Spinal cord (tissue), 10 donors: ENCODE measurements at places on chromosomes 12 and 14.

DNA sequence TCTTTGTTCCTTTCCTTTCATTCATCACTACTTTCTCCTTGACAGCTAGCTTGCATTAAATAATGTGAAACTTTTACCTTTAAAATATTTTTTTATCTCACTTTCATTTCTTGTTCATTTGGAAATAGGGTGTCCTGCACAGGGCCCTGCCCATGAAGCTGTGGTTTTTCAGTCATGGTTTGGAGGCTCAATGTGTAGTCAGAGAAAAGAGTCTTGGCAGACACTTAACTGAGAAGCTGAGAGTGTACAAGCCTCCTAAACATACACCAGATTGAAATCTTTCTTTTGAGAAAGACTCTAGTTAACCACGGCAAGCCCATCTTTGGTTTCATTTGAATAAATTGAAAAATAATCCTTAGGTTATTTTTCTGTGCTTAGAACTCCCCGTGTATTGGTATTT, 74.2 kb downstream of the KICS2 start:
- no peak for DNase-seq

DNA sequence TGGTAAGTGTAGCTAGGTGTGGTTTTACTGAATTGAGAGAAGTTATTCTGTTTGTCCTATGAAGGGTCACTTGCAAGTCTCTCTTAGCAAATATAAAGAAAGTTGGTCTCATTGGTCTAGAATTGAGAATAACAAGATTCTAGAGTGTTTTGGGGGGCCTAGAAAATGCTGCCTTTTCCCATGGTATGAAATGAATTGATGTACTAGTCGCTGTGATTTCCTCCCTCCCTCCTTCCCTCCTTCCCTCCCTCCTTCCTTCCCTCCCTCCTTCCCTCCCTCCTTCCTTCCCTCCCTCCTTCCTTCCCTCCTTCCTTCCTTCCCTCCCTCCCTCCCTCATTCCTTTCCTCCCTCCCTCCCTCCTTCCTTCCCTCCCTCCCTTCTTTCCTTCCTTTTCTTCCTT, 166.7 kb upstream of the RGS6 start:
- DNase-seq: no peak

DNA sequence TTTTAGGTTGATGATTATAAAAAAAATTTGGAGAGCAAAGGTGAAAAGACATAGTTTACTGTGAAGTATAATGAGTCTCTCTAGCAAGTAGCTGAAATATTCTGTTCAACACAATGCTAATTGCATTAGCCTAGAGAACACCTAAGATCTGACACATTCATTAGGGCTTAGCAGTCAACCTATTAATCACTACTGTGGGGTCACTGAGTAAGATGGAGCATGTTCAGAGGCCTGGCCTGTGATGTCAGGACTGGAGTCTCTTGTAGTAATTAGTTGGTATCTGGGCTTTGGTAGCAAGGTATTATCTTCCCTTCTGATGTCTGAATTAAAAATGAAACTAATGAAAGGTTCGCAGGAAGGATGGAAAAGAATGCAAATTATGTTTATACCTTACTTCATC, 112.7 kb downstream of the SLC16A7 start:
- DNase-seq: no peak

GRCh38 chr12:75270157-75270556, 60.0 kb downstream of the CAPS2 start:
- DNase-seq: no peak

DNA sequence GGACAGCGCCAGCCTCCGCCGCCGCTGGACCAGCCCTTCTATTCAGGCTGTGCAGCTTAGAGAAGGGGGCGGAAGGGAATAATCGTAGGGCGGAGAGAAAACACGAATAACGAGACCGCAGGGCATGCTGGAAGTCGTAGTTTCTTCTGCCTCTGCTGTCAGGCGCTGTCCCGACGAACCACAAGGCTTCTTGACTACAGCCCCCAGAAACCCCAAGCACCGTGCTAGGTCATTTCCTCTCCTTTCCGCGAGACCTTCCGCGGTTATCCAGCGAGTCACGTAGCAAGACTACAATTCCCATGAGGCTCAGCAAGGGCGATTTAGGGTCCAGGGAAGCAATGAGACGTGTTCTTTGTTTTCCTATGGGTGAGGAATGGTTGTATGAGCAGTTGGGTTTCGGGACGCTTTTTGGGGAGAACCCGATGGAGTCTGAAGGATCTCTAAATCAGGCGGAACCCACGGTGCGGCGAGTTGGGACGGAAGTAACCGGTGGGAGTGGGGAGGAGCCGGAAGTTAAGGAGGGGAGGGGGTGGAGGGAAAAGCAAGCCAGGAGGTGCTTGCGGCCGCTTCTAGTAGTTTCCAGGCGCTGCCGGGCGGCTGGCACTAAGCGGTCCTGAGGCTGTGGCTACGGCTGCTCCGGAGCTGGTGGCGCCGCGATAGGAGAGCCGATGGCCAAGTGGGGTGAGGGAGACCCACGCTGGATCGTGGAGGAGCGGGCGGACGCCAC, at the start of the genes AHSA1 and VIPAS39:
Gene AHSA1 (plus strand): TSS at position 572 of the 727 bp plus-strand sequence. CDS start 97 bp downstream, at position 669.
Gene VIPAS39 (minus strand): TSS at position 80 of the 727 bp plus-strand sequence. CDS start 3,499 bp downstream, outside the sequence.
- peak; percentile 100 for DNase-seq

GRCh38 chr12:88228720-88229119, 86.6 kb downstream of the TMTC3 start:
- DNase-seq: no peak
